ENCODE measurements at places on chromosomes 12 and 14.

DNA sequence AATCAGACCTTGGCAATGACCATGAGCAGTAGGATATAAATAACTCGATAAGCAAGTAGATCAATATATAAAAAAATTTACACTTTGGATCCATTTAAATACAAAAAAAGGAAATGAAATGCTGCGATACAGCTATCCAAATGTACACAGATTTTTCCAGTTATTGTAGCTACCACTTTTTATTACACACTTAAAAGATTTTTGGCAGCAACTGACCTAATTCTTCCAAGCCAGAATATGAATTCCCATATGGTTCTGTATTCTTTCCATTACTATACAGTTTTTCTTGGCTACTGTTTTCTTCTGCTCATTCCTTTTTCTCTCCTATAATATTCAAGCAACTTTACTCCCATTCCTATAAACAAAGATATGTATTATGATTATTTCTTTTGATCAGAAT, 52.2 kb downstream of the TMTC1 start:
- DNase-seq: no peak

DNA sequence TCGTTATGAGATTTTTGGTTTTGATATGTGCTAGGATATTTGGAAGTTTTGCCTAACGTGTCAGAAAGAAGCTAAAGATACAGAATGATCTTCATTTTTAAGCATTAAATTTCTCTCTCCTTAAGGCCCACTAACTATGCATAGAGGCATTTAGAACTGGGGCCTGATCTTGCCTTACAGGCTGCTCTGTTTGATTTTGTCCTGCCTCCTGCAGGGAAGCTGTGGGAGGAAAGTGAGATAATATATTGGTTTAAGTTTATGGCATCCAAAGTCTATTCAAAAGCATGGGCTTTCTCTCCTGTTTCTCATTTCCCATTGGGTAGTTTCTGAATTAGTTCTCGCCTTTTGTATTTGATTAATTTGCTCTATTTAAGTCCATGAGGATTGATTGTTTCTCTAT, 250.3 kb upstream of the FBXO33 start:
- no peak for DNase-seq

GRCh38 chr12:11753150-11753499, 103.7 kb downstream of the ETV6 start:
- no peak for DNase-seq

- no peak for DNase-seq
Measured at GRCh38 chr14:28758885-28759652, 7.5 kb upstream of the FOXG1 start.

DNA sequence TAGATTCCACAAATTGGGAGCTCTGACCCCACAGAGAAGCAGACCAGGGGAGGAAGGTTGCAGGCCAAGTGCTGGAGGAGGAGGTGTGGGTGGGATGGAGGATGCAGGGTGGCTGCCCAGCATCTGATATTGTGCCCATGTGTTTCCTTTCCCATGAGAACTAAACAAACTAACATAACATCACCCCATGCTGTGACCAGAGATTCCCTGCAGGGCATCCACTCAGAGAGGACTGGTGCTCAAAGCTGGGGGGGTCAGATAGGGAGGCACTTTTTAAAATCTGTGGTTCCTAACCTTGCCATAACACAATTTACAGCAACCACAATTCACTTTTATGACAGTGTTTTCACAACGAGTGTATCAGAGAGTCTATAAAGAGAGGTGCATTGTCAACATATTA, 1277.6 kb downstream of the AACS start:
- no peak for DNase-seq

DNA sequence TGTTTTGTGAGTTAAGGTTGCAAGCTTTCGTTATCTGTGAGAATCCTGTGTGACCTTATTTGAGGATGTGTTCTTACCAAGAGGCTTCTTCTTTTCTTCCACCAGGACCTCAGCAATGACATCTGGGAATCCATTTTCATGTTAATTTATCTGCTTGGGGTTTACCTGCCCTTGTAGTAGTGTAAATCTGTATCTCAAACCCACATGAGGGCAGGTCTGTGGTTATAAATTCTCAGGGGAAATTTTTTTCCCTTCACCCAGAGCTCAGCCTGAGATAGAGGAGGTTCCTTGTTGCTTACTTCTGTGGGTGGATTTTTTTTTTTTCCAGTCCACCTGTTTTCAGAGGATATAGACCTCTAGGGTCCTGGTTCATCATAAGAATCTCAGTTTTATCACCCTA, 70.8 kb downstream of the AKAP6 start:
- DNase-seq: no peak

- no peak for DNase-seq
Measured at GRCh38 chr12:54352891-54353874, 11.1 kb downstream of the GPR84 start.

GRCh38 chr12:70627677-70628076, 9.6 kb downstream of the PTPRB start:
- DNase-seq: no peak

- DNase-seq: no peak
Measured at GRCh38 chr12:109124878-109125648, 8.7 kb downstream of the ACACB start.

- DNase-seq: no peak
Measured at GRCh38 chr12:18864900-18865561, 127.1 kb downstream of the CAPZA3 start.

GRCh38 chr14:25074099-25074685, 24.2 kb upstream of the STXBP6 start:
- no peak for DNase-seq

DNA sequence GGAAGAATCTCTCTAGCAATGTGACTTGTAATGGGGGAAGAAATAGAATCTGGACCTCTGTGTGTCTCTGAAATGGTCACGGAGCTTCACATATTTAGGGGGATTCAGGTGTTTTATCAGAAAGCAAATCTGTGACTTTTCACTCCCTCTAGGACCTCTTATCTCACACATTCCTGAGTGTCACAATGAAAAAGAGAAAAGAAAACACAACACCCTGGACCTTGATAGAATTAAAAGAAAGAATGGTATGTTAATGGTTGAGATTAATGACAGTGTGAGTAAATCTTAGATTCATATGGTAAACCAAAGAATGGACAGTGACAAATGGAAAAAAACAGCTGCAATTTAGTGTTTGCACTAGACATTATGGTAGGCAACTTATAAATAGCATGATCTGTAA, 68.5 kb downstream of the PKP2 start:
- DNase-seq: no peak

DNA sequence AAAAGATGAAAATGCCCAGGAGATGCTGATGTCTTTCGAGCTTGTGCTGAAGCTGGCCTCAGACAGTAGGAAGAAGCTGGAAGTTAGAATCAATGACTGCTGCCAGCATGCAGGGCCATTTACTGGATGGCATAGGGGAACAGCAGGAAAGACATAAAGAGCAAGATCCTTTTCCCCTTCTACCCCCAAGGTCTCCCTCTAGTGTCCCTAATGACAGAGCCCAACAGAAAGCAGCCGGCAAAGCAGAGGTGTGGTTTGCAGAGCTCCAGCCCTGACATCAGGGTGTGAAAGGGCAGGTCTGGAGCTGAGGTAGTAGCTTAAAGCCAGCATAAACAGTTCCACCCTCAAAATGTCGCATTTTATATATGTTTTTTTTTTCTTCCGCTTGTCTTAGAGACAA, 1560.7 kb upstream of the TMEM132C start:
- no peak for DNase-seq

GRCh38 chr12:6524648-6525047, 9.7 kb upstream of the GAPDH start:
- no peak for DNase-seq

DNA sequence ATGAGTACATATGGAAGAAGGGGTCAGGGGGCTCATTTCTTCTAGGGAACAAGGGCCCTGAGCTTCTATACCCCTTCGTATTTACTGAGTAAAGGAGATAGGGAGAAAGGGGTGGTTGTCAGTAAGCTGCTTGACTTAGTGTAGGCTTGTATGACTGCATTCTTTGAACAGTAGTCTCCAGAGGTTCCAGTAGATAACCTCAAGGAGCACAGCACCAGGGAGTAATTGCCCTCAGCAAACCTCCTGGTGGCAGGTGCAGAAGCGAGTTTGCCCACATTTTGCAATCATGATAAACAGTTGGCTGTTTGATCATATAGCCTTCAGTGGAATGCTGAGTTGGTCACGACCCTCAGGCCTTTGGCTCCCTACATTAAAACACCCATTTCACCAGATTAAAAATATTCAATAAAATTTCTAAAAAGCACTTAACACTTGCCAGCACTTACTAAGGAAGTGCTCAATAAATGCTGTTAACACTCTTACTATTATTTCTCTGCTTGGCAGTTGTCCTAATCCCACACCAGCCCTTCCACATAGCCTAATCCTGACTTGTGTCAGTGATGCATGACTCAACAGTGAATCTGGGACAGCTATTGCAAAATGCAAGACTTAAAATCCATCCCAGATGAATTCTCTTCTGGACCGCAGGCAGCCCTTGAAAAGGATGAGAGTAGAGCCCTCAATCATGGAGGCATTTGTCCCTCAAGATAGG, 3.7 kb upstream of the DHRS4L2 start:
- DNase-seq: peak; percentile 50

DNA sequence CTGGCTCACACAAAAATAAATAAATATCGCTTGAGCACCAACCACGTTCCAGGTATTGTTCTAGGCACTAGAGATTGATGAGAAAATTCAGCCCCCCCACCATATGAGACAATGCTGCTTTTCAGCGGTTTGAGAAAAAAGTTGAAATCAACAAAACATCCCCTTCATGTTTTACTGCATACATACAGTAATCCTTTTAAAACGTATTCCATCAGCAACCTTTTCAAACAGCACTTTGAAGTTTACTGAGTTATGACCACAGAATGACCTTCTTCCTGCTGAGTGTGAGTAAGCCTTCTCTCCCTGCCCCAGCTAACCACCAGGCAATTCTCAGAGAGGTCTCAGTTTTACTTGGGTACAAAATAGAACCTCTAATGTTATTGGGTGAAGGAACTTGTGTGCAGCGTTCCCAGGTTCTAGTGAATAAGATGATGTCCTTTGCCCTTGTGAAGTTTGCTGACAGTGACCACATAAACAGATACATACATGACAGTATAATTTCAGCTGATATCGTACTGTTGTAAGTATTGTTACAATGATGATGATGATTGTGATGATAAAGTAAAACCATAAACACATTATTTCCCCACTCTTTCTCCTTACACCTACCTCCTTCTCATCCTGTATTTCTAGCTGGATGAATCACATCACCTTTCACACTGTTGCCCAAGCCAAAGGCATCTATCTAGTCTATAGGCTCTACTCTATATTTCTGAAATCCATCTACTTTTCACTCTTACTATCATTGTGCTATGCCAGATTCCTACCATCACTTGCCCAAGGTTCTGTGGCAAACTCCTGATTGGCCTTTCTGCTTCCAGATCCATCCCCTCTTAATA, 124.4 kb upstream of the KRR1 start:
- peak; percentile 86 for DNase-seq

GRCh38 chr12:112995008-112995407, 16.7 kb downstream of the OAS2 start:
- DNase-seq: no peak

DNA sequence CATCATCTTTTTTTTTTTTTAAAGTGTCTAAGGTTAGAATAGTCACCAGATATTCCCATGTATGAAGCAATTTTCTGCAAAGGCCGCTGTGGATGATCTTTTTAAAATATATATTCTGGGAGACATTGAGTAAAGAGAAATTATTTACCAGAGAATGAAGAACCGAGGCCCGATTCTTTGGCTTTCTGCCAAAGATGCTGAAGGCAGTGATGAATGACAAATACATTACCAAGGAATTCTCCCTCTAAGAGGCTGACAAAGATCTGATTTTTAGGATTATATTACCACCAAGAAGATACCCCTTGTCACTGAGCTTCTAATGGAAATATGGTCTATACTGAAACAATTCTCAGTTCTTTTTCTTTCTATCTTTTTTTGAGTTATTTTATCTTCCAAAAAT, 336.8 kb downstream of the NAV3 start:
- DNase-seq: no peak

GRCh38 chr14:68598621-68599447, 194.0 kb downstream of the ZFP36L1 start:
- peak; percentile 86 for DNase-seq

DNA sequence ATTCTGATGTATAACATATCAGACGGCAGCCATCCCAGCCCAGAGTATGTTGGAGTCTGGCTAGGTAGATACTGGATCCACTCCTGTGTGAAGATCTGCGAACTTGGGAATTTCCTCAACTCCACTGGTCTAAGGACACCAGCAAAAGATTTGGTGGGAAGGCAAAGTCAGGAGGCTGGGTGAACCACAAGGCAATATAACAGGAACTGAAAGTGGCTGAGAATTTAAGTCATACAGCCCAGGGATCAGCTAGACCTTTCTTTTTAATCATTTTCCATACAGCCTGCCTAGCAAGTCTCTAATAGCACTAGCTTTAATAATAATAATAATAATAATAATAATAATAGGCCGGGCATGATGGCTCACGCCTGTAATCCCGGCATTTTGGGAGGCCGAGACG, 34.8 kb downstream of the BRAP start:
- DNase-seq: no peak

DNA sequence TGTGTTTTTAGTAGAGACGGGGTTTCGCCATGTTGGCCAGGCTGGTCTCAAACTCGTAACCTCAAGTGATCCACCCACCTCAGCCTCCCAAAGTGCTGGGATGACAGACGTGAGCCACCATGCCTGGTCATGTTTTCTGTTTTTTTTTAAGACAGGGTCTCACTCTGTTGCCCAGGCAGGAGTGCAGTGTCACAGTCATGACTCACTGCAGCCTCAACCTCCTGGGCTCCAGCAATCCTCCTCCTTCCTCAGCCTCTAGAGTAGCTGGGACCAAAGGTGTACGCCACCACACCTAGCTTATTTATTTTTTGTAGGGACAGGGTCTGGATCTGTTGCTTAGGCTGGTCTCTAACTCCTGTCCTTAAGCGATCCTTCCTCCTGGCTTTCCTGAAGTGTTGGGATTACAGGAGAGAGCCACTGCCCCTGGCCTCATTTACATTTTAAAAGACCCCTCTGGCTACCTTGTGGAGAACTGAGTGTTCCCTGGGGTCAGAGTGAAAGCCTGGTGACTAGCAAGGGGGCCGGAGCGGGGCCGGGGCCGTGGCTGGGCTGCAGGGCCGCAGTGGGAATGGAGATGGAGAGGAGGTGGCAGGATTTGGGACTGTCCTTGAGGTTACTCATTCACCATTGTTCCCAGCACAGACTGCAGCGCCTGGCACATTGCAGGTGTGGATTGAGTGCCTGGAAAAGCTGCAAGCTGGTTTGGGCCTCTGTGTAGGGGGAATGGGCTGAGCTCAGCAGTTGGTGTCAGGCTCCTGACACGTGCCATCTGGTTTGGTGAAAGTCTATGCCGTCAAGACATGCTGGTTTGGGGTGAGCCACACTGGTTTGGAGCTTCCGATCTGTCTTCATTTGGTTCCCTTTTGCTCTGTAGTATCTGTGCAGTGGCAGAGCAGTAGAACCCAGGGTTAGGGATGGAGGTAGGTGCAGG, 18.1 kb downstream of the KMT5A start:
- DNase-seq: no peak

GRCh38 chr12:6307529-6307928, 3.0 kb upstream of the PLEKHG6 start:
- DNase-seq: no peak

All from AG04450 (cell line).